ENCODE measurements at places on chromosomes 2 and 18.

DNA sequence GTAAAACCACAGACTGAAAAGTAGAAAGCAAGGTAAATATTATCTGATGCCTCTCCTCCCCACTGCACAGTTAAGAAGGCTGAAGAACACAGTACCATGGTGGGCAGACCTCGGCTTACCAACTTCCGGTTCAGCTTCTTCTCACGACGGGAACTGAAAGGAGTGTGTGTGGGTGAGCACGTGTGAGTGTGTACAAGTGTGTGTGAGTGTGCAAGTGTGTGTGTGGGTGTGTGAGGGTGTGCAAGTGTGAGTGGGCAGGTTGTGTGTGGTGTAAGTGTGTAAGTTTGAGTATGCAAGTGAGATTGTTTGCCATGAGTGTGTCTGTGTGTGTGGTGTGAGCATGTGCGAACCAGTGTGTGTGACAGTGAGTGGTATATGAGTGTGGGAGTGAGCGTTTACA, 103.5 kb downstream of the ADD2 start:
- DNase-seq = no peak

DNA sequence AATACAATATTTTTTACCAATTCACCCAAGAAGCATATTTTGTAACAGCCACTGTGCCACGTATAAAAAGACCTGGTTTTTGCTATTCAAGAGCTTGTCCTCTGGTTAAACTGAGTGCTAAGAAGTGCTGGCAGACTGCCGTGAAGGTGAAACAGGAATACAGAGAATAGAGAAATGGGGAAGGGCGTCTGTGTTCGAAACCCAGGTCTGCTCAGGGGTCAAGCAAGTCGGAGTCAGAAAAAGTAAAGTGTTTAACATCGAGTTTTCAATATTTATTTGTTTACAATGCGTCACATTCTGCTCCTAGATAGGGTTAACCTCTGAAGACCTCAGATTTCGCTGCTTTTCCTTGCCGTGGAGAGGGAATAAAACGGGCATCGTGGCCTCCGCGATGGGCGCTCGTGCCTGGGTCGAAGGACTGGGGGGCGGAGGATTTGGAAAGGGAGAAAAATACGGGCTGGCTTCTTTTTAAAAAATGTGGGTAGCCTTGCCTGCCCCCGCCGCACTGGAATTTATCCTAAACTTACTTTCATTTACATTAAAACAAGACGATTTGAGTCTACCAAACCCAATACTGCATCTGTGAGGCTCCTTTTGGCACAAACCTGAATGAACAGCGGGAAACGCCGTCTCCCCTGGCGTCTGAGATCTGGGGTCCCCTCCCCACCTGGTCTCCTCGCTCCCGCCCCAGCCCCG, 1.1 kb upstream of the SNTG2 start:
- DNase-seq = no peak

DNA sequence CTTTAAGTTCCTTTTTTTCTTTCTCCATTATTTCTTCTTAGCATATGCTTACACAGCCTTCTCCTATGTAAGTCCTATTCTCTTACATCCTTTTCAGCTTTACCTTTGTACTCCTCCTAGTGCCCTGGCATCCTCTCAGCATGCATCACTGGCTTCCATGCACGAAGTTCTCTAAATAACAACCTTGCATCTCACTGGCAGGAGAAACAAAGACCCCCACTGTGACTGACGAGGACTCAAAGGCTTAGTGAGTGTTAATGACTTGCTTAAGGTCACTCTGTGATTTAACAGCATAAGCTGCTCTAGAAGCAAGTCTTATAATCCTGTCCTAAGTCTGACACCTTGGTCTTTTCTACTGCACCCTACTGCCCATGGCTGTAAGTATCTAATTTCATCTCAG, 1236.0 kb upstream of the CELF4 start:
- DNase-seq = no peak

GRCh38 chr2:75560022-75560767, 544 bp downstream of the EVA1A start:
- DNase-seq = no peak

- no peak for DNase-seq
These were observed 15.3 kb upstream of the TGIF1 start for GRCh38 chr18:3434685-3435084.

- DNase-seq = no peak
These were observed 71.2 kb upstream of the ODC1 start for GRCh38 chr2:10519394-10519740.

DNA sequence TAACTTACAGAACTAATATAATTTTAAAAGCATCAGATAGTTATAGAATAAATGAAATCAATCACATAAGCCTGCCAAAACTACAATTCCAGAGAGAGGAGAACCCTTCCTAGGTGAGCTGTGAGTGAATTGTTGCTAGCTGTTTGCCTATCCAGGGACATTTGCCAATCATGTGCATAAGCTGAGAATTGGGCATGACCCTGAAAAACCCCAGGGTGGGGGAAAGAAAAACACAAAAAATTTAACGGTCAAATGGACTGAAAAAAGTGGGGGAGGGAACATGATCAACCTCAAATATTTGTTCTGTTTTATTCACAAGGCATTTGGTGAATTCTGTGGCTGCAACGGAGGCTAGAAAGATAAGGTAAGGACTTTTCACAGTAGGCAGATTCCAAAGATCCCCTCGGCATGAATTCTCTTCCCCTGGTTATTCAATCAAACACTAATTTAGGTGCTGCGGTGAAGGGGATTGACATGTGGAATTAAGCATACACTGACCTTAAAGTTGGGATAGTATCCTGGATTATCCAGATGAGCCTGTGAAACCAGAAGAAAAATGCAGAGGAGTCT, 203.9 kb upstream of the RGPD4 start:
- DNase-seq = no peak

DNA sequence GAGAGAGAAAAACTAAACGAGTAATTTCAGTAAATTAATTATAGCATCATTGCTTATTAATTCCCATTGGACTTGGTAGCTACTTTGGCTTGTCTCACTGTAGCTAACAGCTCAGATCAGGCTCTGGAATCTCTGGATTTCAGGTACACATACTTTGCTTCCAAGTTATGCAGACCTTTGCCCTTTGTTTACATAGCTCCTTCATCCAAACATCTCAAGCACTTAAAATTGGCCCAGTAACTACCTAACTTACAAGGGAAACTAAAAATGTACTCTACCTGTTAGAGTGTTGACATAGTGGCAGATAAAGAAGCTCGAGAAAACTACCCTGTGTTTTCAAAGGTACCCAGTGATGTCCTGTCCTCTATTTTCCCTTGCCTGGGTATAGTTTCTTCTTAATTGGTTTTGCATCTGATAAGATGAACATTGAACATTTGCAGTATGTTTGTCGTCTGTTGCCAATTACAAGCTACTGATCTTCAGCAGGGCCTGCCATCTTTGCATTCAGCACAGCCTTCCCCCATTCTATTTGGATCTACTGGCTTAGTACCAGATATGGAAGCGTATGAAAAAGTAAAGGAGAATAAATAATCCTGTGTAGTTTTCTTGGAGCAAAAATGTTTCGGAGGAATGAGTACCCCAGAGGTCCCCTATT, 601.5 kb upstream of the FANCL start:
- DNase-seq = no peak

DNA sequence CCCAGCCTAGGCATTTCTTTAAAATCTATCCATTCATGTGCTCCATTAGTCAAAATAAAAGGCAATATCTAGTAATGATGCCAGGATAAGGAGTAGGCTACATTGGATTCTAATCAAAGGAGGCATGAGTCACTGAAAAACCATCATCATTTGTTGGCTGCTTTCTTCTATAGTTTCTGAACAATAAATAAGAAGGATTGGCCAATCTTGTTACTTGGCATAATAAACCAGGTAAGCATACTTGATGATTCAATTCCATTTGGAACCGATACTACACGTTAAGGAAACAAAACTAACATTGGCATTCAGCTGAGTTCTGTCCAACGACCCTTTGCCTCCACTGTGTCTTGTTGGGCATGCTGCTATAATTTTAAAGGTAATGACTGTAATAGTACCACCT, 27.2 kb downstream of the ATP8B1 start:
- DNase-seq = no peak

DNA sequence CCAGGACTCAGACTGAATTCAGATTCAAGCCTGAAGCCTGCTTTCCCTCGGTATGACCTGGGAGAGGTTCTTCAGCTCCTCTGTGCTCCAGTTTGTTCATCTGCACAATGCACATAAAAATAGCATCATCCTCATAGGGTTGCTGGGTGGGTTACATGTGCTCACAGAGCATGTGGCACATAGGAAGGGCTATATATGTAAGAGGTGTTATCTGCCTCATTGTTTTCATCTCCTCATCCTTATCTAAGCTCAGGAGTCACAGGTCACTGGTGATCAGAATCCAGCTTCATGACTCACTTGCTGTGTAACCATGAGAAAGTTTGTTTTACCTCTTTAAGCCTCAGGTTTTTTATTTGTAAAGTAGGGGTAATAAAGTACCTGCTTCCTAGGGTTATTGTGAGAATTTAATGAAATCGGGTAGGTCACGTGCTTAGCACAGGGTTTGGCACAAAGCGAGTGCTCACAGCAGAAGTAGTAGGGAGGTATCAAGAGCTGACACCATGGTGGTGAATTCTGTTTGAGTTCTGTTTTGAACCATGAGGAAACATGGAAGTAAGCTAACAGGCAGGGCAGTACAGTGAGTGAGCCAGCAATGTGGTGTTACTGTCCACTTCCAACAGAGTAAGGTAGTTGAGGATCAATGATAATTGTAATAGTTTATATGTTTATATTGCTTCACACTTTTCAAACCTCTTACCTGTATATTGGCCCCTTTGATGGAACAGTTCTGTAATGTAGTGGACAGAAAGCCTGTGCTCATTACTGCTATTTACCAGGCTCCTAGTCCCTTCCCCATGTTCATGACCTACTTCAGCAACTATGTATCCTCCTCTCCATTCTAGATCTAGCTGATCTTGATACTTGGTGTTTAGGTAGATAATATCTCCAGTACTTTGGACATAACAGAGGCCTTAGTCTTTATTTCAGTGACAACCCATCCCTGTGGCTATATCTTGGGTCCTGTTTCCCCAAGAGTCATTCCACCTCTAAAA, 141.4 kb upstream of the LTBP1 start:
- DNase-seq = no peak

DNA sequence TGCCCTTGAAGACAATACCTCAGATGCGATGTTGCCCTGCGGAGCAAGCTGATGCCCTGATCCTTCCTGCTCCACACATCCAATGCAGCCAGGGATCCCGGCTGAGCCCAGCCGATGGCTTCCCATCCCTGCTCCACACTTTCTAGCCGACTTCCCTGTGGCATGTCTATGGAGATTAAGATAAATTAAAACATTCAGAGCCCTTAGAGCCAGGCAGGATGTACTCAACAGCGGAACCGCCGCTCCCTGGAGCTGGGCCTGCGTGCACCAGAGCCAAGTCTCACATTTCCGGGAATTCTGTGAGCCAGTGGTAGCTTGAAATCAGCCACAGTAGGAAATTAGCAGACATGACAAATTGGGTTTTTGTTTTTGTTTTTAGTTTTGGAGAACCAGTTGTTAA, 620.6 kb downstream of the GALR1 start:
- DNase-seq = no peak

DNA sequence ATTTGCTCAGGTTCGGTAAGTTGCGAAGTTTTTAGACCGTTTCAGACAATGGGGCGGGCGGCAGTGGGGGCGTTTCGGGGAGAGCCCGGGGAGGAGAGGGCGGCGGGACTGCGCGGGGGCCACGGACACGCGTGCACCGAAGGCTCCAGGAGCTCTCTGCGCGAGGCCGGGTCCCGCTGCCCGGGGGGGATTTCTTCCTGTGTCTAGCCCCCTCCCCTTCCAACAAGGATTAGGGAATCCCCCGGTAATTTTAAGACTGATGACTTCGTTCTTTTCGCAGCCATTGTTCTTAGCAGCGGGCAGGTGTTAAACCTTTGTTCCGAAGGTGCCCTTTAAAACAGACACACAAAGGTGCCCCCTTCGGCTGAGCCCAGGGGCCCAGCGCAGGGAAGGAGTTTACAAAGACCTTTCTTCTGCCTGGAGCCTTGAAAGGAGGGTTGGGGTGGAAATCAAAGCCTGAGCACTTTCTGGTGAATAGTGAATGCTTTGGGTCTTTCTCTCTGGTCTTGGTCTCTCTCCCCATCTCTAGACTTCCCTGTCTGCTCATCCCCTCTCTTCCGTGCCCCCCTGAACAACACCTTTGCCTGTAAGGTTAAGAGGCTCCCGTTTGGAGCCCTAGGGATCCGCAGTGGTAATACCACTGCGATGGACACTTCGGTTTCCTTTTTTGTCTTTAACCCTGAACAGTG, 2.1 kb downstream of the TRIB2 start:
- no peak for DNase-seq

GRCh38 chr2:23681356-23682140, 245.4 kb downstream of the ATAD2B start:
- no peak for DNase-seq

GRCh38 chr2:59959944-59960343, 593.5 kb downstream of the BCL11A start:
- no peak for DNase-seq

- DNase-seq = no peak
These were observed 31.1 kb downstream of the HK2 start for GRCh38 chr2:74864728-74865722.

GRCh38 chr2:176211110-176211509, 22.6 kb downstream of the HOXD1 start:
- DNase-seq = no peak

GRCh38 chr18:33749834-33750233, 171.8 kb downstream of the ASXL3 start:
- no peak for DNase-seq

DNA sequence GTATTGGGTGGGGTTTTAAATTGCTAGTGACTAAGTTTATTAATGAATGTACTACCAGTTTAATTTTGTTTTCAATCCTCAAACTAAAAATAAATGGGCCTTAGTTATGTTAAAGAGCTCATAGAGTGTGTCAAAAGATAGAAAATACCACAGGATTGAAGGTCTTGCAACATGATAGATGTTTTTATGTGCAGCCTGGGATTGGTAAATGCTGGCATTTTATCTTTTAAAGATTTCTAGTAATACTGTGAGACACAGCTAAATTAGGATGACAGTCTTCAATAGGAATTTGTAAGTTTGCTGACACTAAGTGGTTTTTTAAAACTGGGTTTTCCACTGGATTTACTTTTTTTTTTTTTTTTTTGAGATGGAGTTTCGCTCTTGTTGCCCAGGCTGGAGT, 122.3 kb downstream of the HAUS1 start:
- no peak for DNase-seq
